ENCODE measurements at places on chromosomes 7 and 10.

- no peak for DNase-seq
Measured at GRCh38 chr7:18684916-18685315, 189.4 kb downstream of the HDAC9 start.

DNA sequence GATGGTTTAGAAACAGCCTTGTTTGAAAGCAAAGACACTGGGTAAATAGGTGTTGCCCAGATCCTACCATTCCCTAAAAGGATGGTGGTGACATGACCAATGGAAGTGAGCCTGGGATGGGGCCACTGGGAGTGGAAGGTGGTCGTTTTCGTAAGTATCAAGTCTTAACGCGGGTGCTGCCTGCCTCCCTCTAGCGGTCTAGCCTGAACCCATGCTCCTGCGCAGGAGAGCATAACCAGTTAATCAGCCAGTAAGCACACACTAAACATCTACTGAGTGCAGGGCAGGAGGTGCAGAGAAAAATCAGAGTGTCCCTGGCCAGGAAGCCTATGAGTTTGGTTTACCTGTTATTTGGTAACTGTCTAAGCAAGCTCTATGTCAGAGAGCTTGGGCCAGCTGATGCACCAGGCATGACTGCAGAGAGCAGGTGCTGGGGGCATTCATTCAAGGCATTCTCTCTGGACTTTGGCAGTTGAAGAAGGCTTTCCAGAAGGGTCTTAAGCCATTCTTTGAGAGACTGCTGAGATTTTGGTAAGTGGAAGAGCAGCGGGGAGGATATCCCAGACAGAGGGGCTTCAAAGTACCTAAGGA lies 930 bp downstream of the GARIN1A start:
- DNase-seq = no peak

DNA sequence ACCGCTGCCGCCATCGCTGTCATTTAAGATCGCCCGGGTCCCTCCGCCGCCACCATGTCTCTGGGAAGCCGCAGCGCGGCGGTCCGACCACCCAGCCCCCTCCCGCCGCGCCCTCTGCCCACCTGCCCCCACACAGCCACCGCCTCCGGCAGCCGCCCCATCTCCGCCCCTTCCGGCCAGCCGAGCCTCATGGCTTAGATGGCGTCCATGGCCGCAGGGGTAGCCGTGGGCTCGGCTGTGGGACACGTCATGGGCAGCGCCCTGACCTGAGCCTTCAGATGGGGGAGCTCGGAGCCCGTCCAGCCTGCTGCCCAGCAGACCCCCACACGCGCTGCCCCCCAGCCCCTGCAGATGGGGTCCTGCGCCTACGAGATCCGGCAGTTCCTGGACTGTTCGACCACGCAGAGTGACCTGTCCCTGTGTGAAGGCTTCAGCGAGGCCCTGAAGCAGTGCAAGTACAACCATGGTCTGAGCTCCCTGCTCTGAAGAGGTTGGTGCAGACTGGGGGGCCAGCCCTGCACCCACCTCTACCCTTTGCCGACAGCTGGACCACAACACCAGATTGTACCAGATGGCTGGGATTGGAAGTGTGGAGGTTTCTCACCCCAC lies 38.0 kb upstream of the TARP start:
- DNase-seq = peak; percentile 77

GRCh38 chr10:50033481-50033880 lies 34.3 kb upstream of the WASHC2A start:
- DNase-seq = no peak

GRCh38 chr7:125122173-125122572 lies 192.5 kb upstream of the POT1 start:
- DNase-seq = no peak

- no peak for DNase-seq
Measured at GRCh38 chr10:21099291-21100062, 202.4 kb upstream of the NEBL start.

DNA sequence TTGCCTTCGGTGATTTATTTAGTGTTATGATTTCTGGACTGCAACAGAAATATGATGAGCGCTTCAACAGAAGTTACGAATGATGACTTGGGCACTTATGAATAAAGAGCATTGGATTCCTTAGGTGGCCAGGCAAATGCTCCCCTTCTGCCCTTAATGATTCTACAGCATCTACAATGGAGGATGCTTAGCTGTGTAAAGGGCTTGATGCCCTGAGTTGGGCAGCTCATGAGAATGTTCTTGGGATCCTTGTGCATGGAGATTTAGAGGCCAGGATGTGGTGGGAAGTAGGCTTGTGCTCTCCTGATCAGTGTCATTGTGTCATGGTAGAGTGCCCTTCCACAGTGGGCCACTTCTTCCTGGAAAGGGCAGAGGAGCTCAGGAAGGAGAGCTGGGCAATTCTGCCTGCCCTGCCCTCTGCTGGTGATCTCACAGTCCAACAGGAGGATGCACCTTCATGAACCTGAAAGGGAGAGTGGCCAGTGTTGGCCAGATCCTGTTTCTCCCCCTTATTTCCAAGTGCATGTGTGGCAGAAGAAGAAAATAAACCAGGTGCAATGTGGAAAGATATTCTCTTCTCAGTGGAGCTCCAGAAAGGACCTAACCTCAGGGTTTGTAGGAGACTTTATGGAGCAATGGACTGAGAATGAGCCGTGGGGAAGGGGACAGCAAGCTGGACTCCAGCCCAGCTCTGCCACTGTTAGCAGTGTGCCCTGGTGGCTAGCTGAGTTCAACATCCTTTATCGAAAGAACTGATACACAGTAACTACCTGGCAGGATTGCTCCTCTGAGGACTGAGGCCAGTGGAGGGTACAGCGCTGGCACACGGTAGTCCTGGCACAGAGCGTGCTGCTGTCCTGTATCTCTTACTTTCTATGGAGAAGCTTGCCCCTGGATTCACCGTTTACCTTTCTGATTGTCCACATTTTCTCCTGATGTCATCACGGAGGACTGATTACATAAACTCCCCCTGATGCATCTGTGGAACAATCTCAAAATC lies 182.9 kb downstream of the BMPER start:
- DNase-seq = peak; percentile 69

DNA sequence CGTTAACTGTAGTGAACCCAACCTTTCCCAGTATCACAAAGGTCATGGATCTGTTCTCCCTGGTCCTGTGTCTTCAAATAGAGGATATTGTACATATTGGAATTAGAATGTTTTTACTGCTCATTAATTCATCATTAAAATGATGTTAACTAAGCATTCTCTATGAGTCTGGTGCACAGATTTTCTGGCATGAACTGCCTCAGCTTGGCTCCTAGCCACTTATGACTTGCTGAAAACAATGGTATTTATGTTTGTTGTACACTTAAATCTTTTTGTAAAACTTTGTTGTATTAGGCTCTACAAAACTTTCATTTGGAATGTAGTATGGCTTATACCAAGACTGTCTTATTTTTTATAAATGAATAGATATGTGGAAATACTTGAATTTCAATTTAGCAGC lies 329.4 kb downstream of the TFEC start:
- DNase-seq = no peak

GRCh38 chr10:22760025-22760424 lies 45.6 kb upstream of the PIP4K2A start:
- DNase-seq = no peak

DNA sequence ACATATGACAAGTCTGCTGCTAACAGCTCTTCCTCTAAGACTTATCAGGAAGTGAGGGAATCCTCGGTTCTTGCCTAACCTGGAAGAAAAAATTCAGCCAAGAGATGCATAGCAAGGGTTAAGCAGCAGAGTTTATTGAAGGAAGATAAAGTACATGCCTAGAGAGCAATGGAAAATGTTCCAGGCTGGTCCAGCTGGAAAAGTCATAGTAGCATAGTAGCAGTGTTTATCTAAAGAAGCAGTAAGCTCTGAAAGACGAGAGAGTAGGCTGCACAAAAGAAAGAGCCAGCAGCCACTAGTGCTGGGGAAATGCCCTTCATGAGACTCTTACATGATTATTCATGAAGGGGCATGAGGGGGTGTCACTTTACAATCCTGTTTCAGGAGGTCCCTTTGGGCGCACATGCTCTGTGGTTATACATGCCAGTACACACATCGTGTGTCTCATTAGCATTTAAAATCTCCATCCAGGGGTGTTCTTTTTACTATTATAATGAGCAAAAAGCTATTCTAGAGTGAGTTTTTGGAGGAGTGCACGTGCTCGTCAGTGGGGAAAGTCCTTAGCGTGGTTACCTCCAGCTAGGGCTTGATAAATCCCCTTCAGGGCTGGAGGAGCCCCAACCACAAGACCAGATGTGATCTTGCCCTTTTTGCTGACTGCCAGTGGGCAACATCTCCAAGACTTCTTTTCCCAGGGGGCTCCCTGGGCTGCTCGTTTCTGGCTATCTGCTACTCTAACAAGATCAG lies 716.1 kb downstream of the PARD3 start:
- DNase-seq = no peak

DNA sequence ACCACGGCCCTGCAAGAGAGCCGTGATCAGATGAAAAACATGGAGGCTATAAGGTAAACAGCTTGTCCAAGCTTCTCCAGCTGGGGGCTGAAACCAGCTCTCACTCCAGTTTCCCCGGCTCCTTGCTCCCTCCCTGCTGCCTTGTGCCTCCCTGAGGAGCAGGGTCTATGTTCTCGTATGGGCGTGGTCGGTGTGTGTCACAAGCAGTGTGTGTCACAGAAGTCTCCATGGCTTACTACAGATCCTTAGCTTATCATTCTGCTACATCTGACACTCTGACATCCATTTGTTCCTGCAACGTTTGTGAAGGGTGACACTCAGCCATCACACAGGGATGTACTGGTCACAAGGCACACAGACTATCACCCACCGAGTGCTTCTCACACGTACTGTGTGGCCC lies 54.6 kb downstream of the CSGALNACT2 start:
- no peak for DNase-seq

DNA sequence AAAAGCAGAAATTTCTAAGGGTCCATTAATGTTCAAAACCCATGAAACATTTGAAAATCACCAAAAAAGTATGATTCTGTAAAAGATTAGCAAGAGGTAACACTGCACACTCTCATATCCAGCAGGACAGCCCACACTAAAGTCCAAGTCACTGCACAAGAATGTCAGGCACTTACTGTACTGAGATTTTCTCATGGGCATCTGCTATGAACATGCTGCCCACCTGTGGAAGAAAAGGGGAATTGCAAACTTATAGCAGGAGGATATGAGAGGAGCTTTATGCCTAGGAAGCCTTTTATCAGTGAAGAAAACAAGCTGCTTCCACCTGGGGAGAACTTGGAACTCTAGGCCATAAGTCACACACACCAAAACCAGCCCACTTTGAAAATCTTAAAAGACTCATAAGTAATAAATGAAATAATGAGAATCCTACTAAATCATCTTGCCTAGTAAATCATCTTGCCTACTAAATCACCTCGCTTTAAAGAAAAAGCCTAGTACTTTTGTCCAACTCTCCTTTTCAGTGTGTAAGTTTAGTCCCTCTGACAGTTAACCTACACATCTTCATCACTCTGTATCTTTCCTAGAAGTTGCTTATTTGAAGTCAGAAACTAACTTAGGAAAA lies 46.1 kb downstream of the ARMH3 start:
- DNase-seq = peak; percentile 61

GRCh38 chr10:51897560-51897959 lies 198.2 kb upstream of the CSTF2T start:
- DNase-seq = no peak

DNA sequence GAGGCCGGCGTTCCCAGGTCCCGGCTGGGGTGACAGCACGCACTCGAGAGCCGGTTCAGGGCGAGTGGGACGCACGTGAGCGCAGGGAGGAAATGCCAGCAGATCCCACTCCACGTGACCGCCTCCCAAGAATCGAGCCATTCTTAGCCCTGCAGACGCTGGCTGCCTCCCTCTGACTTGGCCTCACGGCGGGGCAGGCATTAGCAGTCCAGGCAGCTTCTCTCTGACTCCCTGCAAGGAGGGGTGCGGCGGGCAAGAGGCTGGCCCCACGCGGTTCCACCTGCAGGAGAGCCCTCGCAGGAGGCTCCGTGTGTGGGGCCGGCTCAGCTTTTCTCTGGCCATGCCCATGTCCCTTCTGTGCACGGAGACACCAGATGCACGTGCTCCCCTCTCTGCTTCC lies 10.1 kb downstream of the GPR146 start:
- no peak for DNase-seq
